ENCODE measurements at places on chromosomes 16 and 17. TPM values are rescaled to one million over a fixed set of nuclear protein-coding genes. Genes with fewer than 3 reads are reported as not detected.

- no peak for DNase-seq
Measured at GRCh38 chr17:55652825-55653224, 69.8 kb downstream of the TMEM100 start.

- DNase-seq: no peak
Measured at GRCh38 chr16:16850274-16850673, 471.3 kb downstream of the NPIPA7 start.

GRCh38 chr17:58049533-58049932 lies 33.7 kb upstream of the DYNLL2 start:
- DNase-seq: no peak

GRCh38 chr17:77414811-77415400 lies 274.1 kb downstream of the SEC14L1 start:
- DNase-seq: no peak

GRCh38 chr17:21239680-21240368 lies 13.4 kb downstream of the NATD1 start:
- DNase-seq: peak; percentile 62

- no peak for DNase-seq
Measured at GRCh38 chr17:78357177-78357586, 2.7 kb downstream of the SOCS3 start.

GRCh38 chr17:29051194-29051593 lies 8.3 kb downstream of the PIPOX start:
- DNase-seq: no peak

DNA sequence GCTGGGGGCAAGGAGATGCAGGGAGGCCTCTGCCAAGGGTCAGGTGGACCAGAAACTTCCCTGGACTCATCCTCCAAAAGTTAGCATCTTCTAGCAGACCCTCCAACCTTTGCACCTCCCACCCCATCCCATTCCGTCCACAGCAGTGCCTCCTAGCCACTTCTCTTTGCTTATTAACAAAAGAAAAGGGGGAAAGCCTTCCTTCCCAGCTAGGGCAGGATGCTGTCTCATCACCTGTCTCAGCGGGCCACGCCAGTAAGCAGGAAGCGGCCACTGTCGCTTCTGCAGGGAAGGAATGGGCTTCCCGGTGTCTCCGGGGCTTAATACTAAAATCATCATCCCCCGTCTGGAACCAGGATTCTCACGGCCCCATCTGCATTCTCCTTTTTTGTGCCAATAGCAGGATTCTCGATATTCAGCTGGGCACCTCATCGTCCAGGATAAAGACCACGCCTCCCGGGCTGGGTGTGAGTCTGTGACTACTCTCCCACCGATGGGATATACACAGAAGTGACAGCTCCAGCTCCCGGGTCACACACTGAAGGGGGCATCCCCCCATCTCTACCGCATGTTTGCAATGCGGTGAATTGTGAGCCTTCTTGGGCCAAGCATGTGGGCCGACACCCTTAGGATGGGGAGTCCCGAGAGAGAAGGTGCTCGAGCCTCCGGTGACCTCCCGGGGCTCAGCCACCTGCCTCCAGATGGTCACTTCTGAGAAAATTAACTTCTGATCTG lies 15.5 kb upstream of the RBFOX3 start:
- DNase-seq: no peak

DNA sequence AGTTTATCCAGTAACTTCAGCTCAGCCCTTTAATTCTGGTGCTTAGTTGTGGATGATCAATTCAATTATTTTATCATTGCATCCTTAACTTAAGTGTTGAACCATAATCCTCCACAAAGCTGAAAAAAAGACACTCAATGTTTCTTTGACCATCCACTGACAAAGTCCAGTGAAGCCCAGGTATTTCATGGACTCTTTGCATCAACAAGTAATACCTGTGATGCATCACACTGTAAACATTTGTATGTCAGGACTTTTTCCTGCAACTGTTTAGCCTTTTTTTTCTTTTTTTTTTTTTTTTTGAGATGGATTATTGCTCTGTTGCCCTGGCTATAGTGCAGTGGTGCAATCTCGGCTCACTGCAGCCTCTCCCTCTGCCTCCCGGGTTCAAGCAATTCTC lies 6.6 kb upstream of the NFAT5 start:
- DNase-seq: no peak

DNA sequence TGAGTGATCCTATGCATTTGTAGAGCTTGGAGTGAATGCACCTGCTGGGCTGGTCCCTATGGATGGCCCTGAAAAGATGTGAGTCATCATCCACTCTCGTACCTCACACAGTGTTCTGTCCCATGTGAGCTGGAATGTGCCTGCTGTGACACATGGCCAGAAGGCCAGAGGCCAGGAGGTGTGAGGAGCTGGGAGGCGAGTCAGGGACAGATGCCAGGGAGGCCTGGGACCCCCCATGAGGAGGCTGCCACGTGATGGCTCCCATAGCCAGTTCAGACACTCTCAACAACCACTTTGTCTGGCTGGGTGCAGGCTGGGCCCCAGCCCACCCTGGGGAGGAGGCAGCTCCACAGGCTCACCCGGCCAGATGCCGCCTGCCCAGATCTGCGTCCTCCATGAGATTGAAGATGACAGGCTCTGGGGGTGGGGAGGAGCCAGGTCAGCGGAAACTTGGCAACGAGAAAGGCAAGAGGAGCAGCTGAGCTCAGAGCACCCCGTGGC lies 168.8 kb downstream of the C16orf78 start:
- no peak for DNase-seq

GRCh38 chr16:3157229-3158025 lies 22.6 kb downstream of the ZNF213 start:
- DNase-seq: peak; percentile 71

GRCh38 chr16:23833960-23834685 lies 1.7 kb upstream of the PRKCB start:
- DNase-seq: no peak

The WFIKKN1 gene
- total RNA-seq: 1.1 TPM

The CACNG3 gene
- not detected for total RNA-seq

Measured in K562 (cell line).